ENCODE measurements at places on chromosomes 13 and 19.

- no peak for DNase-seq
Observed at GRCh38 chr13:30128591-30128990, 178.8 kb downstream of the KATNAL1 start.

- DNase-seq: no peak
Observed at GRCh38 chr19:48991873-48992580, 1.1 kb downstream of the GYS1 start.

DNA sequence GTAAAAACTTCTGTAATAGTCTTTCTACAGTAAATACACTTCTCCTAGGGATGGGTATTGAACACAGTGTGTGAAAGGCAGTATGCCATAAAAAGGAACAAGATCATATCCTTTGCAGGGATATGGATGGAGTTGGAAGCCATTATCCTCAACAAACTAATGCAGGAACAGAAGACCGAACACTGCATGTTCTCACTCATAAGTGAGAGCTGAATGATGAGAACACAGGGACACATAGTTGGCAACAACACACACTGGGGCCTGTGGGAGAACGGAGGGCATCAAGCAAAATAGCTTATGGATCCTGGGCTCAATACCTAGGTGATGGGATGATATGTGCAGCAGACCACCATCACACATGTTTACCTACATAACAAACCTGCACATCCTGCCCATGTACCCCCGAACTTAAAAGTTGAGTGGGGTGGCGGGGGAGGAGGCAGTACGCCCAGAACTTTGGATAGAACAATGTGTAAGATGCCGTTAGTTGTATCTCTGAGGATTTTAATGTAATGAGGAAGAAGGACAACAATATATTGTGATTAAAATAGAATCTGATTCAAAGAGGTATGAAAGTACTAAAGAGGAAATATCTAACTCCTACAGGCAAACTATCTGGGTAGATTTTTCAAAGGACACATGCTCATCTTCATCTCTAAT is 183.2 kb downstream of the NDFIP2 start:
- no peak for DNase-seq

GRCh38 chr13:36778083-36778671 is 40.8 kb upstream of the RFXAP start:
- DNase-seq: no peak

- no peak for DNase-seq
Observed at GRCh38 chr13:62137629-62138405, 722.2 kb upstream of the PCDH20 start.
